ENCODE measurements at places on chromosomes 6 and 20.

DNA sequence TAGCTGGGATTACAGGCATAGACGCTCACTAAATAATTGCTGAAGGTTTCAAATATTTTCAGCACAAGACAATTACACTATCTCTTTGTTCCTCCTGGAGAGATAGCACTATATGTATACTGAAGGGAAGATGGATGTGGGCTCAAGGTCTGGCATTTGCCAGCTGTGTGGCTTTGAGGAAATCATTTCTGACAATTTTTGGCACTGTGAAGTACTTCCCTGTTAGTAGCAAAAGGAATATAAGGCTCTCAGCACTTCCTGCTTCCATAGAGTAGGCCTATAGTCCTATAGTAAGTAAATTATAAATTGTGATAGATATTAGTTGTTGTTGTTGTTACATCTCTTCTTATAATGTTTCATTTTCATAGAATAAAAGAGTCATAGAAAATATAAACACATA, 271.1 kb downstream of the SAMD5 start:
- DNase-seq, result no peak

DNA sequence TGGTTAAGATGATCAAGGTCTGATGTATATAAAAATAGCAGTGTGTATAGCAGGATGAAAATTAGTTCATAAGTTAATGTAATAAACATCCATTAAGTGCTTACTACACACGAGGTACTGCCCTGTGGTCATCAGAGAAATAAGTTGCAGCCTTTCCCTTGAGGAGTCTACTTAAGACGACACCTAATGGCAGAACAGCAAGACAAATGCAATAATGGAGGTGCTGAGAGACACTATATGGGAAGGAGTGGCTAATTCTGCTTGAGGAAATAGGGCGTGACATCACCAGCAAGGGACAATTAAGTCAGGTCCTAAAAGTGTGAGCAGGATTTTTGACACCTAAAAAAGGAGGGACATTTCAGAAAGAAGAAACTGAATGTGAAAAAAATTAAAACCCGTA, 75.2 kb downstream of the BACH2 start:
- no peak for DNase-seq

GRCh38 chr6:92810913-92811312, 608.4 kb downstream of the EPHA7 start:
- DNase-seq, result no peak

DNA sequence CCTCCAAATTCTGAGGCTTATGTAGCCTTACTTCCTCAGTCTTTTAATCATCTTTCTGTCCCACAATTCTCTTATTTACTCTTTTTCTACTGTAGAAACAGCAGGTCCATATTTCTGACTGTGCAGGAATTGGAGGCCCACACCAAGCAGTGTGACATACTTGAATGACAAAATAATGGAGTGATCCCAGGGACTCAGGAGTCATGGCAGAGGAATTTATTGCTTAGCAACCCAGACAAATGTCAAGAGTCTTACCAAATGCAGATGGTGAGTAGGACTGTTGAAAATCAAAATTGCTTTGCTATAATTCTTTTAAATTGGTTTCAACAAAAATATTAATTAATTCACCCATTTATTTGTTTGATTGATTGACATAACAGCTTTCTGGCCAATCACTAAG, 59.9 kb downstream of the HTR1B start:
- DNase-seq, result no peak

- DNase-seq, result no peak
Measured at GRCh38 chr6:10951675-10952282, 64.9 kb downstream of the SYCP2L start.

- DNase-seq, result no peak
Measured at GRCh38 chr6:82017288-82017687, 230.3 kb downstream of the IBTK start.

- no peak for DNase-seq
Measured at GRCh38 chr20:25408890-25409289, 1.4 kb downstream of the GINS1 start.

GRCh38 chr6:77040568-77041195, 422.6 kb downstream of the HTR1B start:
- no peak for DNase-seq

- no peak for DNase-seq
Measured at GRCh38 chr20:50586531-50587232, 76.5 kb downstream of the PTPN1 start.

GRCh38 chr6:3484946-3485345, 28.1 kb upstream of the SLC22A23 start:
- no peak for DNase-seq

GRCh38 chr6:46134216-46134615, 4.4 kb downstream of the ENPP4 start:
- DNase-seq, result no peak
